Panc1 (cell line): ENCODE measurements at places on chromosomes 12 and 14.

DNA sequence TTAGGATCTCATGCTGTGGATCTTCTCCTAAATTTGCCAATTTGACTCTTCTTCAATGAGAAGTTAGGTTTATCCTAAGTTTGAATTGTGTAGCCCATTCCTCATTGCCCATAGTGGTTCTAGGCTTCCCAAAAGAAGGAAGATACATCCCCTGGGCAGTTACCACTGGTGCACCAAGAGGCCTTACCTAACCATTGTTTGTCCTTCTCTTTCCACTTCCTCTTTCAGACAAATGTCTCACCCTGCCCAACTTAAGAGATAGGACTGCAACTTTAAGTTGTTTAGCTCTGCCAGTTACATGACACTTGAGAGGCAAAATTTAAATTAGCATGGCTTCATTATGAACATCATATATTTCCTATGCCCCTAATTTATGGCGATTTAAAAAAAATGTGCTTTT lies 9.4 kb upstream of the KCNH3 start:
- no peak for DNase-seq

- no peak for DNase-seq
These were observed 118.8 kb downstream of the TPH2 start for GRCh38 chr12:72057330-72057914.

DNA sequence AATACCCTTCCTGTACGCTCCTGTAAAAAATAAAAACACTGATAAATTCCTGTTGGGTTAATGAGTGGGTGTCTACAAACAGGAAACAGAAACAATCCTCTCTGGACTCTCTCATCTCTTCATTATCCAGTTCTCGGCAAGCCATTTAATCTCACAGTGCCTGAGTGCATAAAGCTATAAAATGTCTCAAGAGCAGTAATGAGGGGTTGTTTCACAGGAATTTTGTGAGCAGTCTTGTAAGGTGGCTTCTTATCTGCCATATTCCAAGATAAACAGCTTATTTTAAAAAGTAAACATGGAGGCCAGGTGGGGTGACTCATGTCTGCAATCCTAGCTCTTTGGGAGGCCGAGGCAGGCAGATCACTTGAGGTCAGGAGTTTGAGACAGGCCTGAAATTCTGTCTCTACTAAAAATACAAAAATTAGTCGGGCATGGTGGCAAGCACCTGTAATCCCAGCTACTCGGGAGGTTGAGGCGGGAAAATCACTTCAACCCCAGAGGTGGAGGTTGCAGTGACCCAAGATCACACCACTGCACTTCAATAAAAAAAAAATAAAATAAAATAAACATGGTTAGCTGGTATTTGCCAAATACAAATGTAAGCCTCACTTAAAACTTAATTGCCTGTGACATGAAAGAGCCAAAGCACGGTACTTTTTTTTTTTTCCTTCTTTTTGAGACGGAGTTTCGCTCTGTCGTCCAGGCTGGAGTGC lies 54.0 kb downstream of the CLIP1 start:
- DNase-seq: peak; percentile 42

GRCh38 chr14:88910386-88910785 lies 85.9 kb downstream of the TTC8 start:
- DNase-seq: no peak

DNA sequence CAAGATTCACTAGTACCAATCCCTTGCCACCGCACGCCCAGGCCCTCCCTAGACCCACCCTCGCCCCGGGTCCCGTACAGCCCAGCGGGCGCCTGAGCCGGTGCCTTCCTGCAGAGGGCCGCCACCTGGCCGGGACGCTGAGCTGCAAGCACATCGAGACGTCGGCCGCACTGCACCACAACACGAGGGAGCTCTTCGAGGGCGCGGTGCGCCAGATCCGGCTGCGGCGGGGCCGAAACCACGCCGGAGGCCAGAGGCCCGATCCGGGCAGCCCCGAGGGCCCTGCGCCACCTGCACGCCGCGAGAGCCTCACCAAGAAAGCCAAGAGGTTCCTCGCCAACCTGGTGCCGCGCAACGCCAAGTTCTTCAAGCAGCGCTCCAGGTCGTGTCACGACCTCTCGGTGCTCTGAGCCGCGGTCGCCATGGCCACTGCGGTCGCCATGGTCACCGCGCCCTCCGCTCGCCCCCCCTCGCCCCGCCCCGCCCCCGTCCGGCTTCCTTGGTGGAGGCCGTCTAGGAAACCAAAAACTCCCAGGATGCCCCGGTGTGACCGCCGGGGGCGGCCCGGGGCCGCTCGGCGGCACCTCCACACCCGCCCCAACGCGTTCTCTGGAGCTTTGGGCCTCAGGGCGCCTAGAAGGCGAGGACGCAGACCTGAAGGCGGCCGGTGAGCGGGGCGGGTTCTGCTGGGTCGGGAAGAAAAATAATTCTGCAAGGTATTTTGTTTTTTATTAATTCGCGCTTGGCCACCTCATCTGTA lies 3.7 kb downstream of the REM2 start:
- no peak for DNase-seq

GRCh38 chr12:131218026-131218922 lies 264.6 kb downstream of the ADGRD1 start:
- no peak for DNase-seq

GRCh38 chr14:57879516-57879915 lies 13.6 kb upstream of the SLC35F4 start:
- DNase-seq: no peak

DNA sequence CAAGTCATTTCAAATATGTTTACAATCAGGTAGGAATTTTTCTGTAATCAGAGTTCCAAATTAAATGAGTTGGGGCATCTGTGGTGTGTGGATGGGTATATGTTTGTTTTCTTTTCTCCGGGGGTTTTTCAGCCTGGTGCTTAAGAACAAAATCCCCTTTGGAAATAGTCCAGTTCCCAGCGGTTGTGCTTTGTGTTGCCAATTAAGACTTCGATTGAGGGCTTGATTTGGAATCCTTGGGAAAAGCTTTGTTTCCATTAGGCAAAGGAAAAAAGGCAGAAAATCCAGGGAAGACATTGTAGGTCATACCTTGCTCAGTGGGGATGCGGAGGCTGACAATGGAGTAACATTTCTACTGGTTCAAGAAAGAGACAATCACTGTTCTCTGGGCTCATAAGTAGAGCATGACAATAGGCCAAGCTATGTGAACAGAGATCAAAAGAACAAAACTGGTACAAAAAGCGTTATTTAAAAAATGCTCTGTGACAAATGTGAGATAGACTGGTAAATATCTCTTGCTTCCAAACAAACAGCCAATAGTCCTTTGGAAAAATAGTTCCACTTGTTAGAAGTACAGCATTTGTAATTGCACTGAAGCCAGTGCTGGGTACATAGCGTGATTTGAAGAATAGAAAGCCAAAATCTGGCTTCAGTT lies 79.7 kb downstream of the EML1 start:
- no peak for DNase-seq

GRCh38 chr12:27193854-27194544 lies 50.1 kb upstream of the STK38L start:
- no peak for DNase-seq

DNA sequence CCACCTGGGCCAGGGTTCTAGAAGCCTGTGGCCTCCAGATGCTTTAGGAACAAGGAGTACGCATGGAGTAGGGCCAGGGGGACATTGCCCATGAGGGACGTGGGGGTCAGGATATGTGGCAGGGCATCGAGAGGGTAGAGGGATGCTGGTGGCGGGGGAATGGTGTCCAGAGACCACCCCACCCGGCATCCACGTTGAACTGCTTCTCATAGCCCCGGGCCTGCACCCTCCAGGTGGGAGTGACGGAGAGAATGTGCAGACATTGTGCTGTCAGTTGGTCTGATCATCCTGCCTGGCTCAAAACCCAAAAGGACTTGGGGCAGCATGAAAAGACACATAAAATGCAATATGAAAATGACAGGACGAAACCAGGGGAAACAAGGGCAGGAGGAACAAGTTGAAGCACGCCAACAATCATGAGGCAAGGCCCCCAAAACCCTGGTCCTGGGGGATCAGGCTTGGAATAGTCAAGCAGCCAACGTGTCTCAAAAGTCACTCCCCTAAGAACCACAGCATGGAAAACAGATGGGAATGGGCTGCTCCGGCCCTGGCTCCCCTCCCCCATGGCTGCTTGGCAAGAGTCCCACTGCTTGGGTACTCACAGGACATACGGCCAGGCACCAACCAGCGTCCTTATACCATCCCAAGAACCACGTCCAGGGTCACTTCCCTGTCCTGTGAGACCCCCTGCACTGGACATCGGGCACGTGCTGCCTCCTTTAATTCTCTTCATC lies 117.9 kb downstream of the DICER1 start:
- DNase-seq: no peak

DNA sequence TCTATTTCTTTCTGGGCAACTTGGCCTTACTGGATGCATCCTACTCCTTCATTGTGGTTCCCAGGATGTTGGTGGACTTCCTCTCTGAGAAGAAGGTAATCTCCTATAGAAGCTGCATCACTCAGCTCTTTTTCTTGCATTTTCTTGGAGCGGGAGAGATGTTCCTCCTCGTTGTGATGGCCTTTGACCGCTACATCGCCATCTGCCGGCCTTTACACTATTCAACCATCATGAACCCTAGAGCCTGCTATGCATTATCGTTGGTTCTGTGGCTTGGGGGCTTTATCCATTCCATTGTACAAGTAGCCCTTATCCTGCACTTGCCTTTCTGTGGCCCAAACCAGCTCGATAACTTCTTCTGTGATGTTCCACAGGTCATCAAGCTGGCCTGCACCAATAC lies 5.3 kb downstream of the OR4N5 start:
- DNase-seq: no peak

DNA sequence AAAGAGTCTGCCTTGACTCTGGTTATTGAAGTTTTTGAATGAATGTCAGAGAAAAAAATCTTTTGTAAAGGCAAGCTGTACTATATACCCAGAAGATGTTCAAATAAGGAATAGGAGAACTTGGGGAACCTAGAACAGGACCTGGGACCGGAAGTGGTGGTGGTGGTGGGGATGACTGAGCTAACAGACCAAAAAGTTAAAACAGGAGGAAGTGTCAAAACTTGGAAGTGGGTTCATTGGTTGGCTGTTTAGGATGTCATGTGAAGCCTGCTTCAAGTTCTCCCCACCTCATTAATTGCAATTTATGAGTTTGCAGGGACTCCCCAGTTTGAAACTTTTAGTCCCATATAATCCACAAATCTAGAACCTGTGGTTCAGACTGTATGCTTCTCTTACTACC lies 26.2 kb downstream of the PLXNC1 start:
- DNase-seq: no peak

GRCh38 chr12:1102791-1103450 lies 111.9 kb downstream of the ERC1 start:
- no peak for DNase-seq

DNA sequence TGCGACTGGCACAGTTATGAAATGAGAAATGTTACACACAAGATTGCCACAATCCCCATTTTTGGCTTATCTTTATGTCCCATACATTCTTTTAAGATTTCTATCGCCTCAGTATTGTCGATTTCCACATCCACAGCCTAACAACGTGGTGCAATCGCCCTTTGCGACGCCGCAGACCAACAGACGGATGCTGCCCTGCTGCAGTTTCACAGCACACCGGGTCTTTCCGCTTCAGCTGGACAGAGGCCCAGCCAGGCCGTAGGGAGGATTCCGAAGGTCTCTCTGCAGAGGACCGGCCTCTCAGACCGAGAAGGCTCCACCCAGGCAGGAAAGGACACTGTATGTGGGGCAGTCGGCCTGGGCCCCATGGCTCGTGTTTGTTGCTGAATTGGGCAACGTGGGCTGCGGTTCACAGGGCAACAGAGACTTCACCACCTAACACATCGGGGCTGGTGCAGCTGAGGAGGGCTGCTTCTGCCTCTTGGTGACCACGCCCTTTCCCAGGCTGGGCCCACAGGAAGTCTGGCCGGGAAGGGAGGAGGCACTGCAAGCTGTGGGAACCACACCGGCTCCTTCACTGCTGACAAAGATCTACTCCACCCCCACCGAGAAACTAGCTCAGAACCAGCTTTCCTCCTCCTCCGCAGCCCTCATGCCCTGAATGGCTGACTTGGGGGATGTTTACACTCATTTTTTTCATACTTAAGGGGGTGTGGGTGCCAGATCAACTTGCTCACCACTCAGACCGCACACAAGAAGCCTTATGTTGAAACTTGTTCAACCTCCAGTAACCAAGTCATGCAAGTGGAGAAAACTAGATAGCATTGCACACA lies 32.9 kb upstream of the MDM1 start:
- peak; percentile 72 for DNase-seq

DNA sequence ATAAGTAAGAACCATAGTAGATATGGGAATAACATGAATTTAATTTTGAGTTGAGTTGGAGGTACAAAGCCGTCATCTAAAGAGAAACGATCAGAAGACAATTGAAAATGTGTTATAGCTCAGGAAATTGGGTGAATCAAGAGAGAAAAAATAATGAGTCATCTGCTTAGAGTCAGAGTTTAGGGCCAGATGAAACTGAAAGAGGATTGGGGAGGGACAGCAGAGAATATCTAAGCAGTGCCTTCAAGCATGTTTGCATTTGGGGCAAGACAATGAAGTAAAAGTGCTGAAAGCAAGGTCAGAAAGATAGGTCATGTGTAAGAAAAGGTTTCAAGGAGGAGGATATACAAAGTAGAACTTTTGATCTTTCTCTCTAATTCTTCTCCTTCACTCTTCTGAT lies 49.4 kb downstream of the SLC15A5 start:
- no peak for DNase-seq

GRCh38 chr14:28676479-28676878 lies 90.1 kb upstream of the FOXG1 start:
- peak; percentile 63 for DNase-seq

GRCh38 chr12:76220980-76221379 lies 127.2 kb downstream of the BBS10 start:
- DNase-seq: no peak

DNA sequence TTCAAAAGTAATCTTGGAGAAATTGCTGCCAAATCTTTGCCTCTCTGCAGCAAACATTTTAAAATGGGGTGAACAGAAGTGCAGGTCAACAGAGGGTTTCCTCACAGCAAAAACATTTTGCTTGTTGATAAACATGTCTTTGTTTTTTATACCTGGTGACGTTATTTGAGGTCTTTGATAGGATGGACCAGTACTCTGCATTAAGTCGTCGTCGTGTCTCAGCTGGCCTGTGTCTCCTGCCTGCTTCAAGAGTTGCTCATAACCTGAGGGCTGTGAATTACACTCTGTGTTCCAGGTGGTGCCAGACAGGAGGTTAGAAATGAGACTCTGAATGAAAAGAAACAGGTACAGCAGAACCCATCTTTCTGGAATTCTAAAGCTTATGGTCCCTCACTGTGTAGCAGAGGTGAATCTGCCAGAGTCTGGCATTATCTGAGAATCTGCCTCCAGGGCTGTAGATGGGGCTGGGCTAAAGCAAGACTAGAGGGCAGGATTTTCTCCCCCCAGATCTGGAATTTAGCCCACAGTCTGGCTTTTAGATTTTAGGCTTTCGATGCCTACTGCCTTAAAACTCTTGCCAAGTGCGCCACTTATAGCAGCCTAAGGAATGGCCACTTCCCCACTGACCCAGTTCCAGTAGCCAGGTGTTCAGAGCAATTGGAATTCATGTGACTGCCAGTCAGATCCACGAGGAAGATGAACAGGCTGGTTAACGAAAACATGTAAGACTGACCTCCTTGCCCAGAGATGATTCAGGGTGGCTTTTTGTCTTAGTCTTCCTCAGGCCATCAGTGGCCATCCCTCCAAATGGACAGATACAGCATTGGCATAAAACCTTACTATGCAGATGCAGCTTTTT lies 161.2 kb downstream of the PRKCH start:
- DNase-seq: no peak
